NCI-H774 (cell line): ENCODE measurements at places on chromosomes 2 and 18.

DNA sequence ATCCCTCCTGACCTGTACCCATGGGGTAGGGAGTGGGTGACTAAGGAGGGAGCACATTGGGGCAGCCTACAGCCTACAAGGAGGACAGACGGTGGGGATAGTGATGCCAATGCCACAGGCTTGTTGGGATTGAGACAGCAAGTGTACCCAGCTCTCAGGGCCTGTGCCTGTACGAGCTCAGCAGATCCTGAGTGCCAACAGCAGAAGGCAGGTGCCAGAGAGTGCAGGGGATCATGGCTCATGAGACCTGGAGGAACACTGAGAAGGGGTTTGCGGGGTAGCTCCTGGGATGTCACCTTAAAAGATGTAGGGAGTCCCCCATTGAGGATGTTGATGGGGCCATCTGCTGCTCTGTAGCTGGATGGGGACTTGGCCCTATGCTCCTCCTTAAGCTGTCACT is 10.3 kb upstream of the SNED1 start:
- no peak for DNase-seq

GRCh38 chr2:193462411-193462810 is 1267.7 kb upstream of the TMEFF2 start:
- no peak for DNase-seq

GRCh38 chr2:206530727-206531126 is 87.4 kb downstream of the ADAM23 start:
- no peak for DNase-seq

DNA sequence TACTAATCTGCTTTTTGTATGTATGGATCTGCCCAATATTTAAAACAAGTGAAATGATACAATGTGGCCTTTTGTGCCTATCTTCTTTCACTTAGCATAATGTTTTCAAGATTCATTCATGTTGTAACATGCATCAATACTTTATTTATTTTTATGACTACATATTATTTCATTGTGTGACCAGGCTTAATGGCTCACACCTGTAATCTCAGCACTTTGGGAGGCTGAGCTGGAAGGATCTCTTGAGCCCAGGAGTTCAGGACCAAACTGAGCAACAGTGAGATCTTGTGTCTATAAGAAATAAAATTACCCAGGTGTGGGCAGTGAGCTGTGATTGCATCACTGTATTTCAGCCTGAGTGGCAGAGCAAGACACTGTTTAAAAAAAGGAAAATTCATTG is 33.2 kb downstream of the SPOPL start:
- no peak for DNase-seq

GRCh38 chr2:29881089-29881730 is 40.2 kb downstream of the ALK start:
- DNase-seq: no peak

DNA sequence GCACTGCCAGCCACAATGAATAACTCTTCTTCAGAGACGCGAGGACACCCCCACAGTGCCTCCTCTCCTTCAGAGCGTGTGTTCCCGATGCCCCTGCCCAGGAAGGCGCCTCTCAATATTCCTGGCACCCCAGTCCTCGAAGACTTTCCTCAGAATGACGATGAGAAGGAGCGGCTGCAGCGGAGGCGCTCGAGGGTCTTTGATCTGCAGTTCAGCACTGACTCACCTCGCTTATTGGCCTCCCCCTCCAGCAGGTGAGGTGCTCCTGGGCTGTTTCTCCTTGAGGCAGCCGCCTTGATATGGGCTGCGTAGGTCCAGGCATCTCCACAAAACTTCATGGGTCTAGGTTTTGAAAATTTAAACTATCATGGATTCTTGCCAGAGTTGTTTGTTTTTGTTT is 6.1 kb downstream of the NCAPH start:
- DNase-seq: no peak

GRCh38 chr2:4381049-4381448 is 677.7 kb downstream of the DCDC2C start:
- no peak for DNase-seq

- no peak for DNase-seq
Observed at GRCh38 chr2:131635611-131636010, 107.9 kb downstream of the CCDC74A start.

- no peak for DNase-seq
Observed at GRCh38 chr2:174074831-174075230, 109.7 kb upstream of the SP3 start.

DNA sequence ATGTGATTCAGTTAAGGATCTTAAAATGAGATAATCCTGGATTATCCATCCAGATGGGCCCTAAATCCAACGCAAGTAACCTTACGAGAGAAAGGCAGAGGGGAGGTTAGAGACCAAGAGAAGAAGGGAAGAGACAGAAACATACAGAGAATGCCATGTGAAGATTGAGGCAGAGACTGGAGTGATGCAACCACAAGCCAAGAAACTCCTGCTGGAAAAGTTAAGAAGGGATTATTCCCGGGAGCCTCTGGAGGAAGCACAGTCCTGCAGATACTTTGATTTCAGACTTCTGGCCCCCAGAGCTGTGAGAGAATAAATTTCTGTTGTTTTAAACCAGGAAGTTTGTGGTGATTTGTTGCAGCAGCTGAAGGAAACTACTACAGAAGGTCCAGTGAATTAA is 992.7 kb downstream of the BCL11A start:
- DNase-seq: no peak

- DNase-seq: no peak
Observed at GRCh38 chr2:11004199-11004598, 92.5 kb downstream of the KCNF1 start.

DNA sequence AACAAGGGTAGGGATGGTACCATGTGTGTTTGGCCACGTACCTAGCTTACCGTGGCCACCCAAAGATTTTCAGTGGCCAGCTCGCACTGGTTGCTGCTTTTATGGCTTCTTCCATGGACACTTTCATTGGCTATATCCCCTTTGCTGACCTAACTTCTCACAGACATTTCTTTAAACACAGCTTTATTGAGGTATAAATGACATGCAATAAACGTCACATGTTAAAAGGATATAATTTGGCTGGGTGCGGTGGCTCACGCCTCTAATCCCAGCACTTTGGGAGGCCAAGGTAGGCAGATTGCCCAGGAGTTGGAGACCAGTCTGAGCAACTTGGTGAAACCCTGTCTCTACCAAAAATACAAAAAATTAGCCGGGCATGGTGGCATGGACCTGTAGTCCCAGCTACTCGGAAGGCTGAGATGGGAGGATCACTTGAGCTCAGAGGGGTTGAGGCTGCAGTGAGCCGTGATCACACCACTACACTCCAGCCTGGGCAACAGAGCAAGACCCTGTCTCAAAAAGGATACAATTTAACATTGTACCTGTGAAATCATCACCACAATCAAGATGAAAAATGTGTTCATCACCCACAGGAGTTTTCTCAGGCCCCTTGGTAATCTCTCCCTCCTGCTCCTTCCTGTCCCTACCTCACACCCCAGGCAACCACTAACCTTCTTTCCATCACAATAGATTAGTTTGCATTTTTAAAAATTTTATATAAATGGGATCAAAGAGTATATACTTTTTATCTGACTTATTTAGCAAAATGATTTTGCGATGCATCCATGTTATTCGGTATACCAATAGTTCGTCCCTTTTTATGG is 127.8 kb upstream of the PPP1CB start:
- DNase-seq: no peak

GRCh38 chr2:101768556-101769220 is 71.2 kb downstream of the MAP4K4 start:
- DNase-seq: no peak

DNA sequence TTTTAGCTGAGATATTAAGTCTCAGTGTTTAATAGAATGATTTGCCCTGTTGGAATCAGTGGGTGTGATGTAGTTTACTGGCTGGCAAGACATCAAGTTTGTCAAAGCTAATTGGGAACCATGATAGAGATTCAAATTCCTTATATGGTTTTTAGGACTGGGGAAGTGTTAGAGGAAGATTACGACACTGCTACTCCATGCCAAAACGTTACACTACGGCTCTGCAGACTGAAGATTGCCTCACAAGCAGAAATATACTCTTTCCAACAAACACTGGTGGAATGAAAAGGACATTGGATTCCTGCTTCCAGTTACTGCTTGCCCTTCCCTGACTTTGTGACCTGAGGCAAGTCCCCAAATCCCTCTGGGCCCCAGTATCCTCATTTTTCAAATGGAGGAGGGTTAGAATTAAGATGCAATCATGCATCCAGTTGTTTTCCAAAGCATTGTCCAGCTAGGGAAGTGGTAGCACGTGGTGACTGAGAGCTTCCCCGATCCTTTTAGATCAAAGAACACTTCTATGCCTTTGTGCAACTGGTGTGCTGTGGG is 147.6 kb downstream of the CDC42EP3 start:
- no peak for DNase-seq

- no peak for DNase-seq
Observed at GRCh38 chr2:231129216-231129615, 4.4 kb upstream of the HTR2B start.

DNA sequence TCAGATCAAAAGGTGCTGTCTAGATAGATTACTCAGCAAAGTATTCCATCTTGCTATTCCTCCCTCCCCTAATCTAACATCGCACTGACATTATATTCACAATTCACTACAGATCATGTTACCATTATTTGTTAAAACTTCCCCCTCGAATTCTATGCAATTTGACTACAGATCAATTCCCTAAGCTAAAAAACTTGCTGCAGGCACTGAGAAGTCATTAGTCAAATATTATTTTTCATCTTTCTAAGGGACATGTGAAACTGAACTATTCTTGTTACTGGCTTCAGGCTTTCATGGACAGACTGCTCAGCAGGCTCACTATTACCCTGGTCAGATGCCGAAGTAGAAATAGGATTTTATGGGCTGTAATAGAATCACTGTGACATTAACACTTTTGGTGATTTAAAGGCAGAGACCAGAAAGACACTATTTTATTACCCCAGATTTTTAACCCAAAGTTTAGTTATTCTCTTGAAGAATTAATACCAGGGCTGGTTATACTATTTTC is 15.1 kb downstream of the MYL1 start:
- no peak for DNase-seq

DNA sequence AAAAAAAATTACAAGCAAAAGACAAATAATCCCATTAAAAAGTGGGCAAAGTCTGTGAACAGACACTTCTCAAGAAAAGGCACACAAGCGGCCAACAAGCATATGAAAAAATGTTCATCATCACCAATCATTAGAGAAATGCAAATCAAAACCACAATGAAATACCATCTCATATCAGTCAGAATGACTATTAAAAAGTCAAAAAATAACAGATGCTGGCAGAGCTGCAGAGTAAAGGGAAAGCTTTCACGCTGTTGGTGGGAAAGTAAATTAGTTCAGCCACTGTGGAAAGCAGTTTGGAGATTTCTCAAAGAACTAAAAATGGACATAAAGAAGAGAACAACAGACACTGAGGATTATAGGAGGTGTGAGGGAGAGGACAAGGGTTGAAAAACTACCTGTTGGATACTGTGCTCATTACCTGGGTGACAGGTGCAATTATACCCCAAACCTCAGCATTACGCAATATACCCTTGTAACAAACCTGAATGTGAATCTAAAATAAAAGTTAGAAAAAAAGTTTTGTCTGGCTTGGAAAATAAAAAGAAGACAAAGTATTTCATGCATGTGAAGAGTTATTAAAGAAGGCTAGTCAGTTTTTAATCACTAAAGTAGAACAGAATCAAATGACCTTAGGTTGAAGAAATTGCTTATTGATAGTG is 8.7 kb upstream of the ACSL3 start:
- DNase-seq: no peak

- DNase-seq: no peak
Observed at GRCh38 chr2:168848225-168848624, 42.0 kb downstream of the SPC25 start.

DNA sequence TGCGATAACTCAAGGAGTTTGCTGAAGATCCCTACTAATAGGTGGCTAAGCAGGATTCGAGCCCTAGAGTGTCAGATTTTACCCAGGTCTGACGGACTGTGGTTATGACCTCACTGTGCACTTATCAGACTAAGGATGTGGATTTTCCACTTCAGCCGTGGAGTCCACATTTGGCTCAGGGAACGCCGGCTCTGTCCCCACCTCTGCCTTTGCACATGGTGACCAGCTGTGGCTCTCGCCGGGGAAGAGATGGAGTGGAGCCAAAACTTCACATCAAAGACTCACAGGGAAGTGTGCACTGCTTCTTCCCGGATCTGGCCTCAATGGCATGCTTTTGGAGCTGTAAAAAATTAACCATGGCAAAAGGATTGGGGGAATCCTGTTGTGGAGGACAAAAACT is 249.3 kb upstream of the APCDD1 start:
- no peak for DNase-seq

DNA sequence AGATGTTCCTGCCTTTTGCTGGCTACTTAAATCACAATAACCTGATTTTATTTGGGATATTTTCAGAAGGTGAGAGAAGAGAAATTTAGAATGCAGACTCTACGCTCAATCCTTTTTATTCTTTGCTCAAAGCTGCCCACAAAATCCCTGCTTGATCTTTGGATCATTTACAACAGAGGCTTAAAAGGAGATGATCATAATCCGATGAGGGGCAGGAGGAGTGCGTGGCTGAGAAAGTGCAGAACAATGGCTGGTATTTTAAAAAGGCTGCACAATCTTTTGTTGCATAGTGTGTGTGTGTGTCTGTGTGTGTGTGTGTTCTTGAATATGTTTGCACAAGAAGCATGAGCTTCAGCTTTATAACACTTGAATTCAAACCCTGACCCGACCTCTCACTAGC is 256.3 kb upstream of the MYT1L start:
- peak; percentile 31 for DNase-seq

- peak; percentile 18 for DNase-seq
Observed at GRCh38 chr2:240822280-240822847, 2.3 kb upstream of the KIF1A start.

DNA sequence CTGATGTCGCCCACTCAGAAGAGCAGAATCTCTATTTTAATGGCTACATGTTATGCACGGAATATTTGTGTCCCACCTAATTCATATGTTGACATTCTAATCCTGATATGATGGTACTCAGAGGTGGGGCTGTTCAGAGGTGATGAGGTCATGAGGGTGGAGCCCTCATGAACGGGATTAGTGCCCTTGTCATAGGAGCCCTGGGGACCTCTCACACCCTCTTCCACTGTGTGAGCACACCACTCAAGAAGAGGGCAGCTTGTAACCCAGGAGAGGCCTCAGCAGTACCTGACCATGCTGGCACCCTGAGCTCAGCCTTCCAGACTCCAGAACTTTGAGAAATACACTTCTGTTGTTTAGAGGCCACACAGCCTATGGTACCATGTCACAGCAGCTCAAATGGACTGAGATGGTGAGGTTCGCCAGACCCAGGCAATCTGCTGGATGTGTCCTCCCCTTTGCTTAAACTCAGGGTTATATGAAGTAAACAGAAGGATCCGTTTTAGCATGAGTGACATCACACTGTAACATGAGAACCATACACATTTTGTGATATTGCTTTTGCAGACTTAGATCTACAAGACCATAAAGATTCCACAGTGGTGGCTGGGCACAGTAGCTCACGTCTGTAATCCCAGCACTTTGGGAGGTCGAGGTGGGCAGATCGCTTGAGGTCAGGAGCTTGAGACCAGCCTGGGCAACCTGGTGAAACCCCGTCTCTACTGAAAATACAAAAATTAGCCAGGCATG is 48.7 kb downstream of the ATOH8 start:
- no peak for DNase-seq
